CD4-positive, alpha-beta T cell treated with Interferon alpha-2 for 1 hour (primary cell): ENCODE measurements at places on chromosomes 4 and X.

DNA sequence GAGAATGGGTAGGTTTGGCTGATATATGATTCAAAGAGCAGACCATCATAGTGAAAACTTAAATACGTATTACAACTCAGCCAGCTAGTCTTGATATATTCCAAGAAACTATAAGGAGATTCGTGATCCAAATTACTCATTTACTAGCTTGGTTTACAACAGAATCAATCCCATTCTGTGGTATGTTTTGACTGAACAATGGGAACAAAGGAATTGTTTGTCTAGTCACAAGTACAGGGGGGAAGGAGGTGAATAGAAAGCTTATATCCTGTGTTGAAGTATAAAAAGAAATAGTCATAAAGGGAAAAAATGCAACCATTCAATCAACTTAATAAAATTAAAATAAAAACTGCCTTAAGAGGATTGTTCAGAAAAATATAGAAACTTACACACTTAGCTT, 17.0 kb downstream of the C4orf54 start:
- DNase-seq, result no peak

GRCh38 chr4:159175989-159176375, 73.1 kb downstream of the RAPGEF2 start:
- DNase-seq, result no peak

GRCh38 chrX:12579311-12579710, 211.9 kb upstream of the PRPS2 start:
- DNase-seq, result no peak

DNA sequence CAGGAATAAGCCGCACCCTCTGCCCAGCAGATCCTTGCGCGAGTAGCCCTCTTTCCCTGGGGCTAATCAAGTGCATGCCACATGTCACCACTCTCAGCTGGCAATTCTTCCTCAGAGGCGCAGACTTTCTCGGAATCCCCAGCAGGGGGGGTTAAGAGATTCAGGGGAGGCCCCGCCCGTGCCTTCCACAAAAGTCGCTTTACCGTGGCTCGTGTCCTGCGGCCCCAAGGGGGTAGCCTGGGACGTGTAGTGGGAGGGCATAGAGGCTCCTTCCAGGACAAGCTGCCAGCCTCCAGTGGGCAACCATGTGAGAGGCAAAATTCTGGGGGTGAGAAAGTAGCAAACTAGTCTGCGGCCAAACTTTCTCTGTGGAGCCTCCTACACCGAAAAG, 652 bp downstream of the SRPX start:
- no peak for DNase-seq

DNA sequence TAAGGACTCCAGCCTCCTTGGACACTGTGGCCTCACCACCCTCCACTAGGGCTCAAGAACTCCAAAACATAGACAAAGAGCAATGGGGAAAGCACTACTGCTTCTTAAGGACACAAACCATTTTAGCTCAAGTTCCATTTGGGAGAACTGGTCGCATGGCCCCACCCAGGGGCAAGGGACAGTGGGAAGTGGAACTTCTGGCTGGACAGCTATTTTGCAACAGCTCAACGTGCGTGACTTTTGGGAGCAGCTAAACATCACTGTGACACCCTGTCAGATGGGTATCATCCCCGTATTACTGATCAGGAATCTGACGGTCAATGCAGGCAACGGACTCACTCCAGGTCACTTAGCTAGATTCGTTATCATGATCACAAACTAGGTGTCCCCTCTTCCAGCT, 9.0 kb upstream of the GLOD5 start:
- no peak for DNase-seq

GRCh38 chr4:119980456-119980855, 86.2 kb downstream of the MAD2L1 start:
- DNase-seq, result no peak

DNA sequence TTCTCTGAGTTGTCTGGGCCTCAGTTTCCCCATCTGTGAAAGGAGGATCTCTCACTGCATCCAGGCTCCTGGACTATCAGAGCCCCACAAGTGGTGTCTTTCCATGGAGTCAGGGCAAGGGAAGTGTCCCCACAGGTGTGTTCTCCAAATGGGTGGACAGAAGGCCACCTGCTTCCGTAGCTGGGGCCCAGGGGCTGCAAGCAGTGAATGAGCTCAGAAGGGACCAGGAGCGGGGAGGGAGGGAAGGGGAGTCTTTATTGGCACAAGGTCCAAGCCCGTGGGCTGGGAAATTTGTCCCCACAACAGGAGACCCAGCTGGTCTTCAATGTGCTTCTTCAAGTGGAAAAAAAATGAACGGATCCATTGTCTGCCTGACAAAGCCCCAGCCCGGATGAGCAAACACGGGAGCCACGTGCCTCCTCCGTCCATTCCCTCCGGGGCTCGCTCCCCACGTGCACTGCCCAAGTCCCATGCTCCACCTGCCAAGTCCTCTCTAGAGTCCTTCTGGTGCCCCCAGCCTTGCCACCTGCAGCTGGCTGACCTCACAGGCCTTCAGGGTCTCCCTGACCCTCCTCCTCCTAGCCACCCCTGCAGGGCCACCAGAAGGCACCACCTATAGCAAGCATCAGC, 72.0 kb downstream of the JAKMIP1 start:
- DNase-seq, result no peak

- DNase-seq, result no peak
These were observed 118.5 kb downstream of the PLS3 start for GRCh38 chrX:115679460-115679859.

GRCh38 chr4:25487155-25487554, 110.1 kb downstream of the ANAPC4 start:
- DNase-seq, result no peak

DNA sequence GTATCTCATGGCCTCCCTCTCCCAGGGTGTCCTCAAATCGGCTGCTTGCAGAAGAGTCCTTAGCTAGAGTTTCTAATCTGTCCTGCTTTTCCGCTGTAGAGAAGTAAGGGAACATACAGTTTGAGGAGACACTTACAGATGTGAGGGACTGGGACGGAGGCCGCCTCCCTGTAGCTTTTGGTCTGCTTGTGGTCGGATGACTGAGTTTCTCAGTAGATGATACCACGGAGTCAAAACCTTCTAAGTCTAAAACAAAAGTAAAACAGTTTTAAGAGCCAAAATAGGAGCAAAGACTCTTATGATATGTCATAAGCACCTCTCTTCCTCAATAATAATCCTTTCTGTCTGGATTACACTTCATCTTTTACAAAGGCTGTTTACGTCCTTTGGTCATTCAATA, 34.5 kb upstream of the MAP3K15 start:
- no peak for DNase-seq

- no peak for DNase-seq
These were observed 585.0 kb downstream of the STPG2 start for GRCh38 chr4:97558204-97558778.

- no peak for DNase-seq
These were observed 48.4 kb upstream of the IL9R start for GRCh38 chrX:155949098-155949497.

DNA sequence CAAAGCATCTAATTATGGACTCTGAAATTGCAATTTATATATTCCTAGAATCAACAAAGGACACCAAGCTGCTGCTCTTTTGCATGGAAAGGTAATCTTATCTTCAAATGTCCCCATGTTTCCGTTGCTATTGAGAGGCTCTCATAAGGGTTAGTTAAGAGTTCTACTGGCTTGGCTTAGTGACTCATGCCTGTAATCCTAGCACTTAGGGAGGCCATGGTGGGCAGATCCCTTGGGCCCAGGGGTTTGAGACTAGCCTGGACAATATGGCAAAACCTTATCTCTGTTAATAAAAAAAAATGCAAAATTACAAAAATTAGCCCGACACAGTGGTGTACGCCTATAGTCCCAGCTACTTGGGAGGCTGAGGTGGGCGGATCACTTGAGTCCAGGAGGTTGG, 93.4 kb upstream of the RAPGEF2 start:
- DNase-seq, result no peak

DNA sequence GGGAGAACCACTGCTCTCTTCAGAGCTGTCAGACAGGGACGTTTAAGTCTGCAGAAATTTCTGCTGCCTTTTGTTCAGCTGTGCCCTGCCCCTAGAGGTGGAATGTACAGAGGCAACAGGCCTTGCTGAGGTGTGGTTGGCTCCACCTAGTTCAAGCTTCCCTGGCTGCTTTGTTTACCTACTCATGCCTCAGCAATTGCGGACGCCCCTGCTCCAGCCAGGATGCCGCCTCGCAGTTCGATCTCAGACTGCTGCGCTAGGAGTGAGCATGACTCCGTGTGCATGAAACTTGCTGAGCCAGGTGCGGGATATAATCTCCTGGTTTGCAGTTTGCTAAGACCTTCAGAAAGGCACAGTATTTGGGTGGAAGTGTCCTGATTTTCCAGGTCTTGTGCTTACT, 70.9 kb downstream of the MAGEB5 start:
- no peak for DNase-seq

- no peak for DNase-seq
These were observed 31.3 kb downstream of the SLIT2 start for GRCh38 chr4:20283039-20283438.

GRCh38 chr4:180152831-180153230, 2090.4 kb upstream of the TENM3 start:
- DNase-seq, result no peak

- no peak for DNase-seq
These were observed 1.6 kb upstream of the HADH start for GRCh38 chr4:107987916-107988762.

DNA sequence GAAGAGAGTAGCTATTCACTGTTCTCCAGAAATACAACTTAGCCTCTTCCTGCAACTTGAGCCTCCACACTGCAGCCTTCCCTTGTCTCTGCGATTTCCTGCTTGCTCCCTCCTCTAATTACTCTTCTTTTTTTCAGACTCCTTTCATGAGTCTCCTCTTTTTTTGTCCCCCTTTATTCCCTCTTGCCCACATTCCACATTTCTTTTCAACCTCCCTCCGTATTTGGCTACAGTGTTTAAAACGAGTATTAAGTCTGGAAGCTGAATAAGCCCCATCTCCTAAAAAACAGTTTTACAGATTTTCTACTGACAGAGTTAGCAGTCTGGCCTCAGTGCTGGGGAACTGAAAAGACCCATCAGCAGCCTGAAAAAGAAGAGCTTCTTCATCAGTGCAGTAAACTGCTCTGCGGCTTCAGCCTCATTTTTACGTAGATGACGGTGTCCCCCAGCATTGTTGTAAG, 141.5 kb downstream of the TENM3 start:
- DNase-seq, result no peak

GRCh38 chr4:185742766-185743165, 69.2 kb downstream of the SORBS2 start:
- DNase-seq, result no peak

GRCh38 chr4:2937146-2937857, 25.9 kb downstream of the NOP14 start:
- DNase-seq, result no peak

DNA sequence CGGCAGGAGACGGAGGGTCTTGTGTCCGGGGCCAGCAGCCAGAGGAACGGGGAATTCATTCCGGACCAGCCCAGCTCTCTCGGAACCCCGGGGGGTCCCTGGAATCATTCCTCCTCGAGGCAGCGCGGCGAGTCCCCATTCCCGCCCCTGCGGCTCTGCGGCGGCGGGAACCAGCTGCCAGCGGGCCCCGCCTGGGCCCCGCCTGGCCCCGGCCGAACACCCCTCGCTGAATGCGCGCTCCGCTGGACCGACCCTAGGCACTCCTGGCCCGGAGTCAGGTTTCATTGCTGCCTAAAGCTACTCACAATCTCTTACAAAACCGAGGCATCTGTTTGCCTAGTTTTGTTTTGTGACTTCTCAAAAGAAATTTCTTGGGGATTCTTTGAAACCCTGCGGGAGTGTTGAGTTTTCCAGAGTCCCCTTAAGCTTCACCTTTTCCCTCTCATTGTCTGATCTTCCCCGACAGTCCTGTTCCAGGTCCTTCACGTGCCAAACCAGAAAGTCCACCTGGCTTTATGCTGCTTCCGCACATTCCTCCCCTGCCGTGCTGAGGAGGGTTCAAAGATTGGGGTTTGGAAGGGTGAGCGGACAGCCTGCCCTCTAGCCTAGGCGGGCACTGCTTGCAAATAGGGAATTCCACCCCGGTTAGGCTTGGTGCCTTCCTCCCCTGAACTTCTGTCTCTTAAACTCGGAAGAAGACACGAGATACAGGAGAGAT, 789 bp downstream of the ARHGAP10 start:
- peak; percentile 18 for DNase-seq

DNA sequence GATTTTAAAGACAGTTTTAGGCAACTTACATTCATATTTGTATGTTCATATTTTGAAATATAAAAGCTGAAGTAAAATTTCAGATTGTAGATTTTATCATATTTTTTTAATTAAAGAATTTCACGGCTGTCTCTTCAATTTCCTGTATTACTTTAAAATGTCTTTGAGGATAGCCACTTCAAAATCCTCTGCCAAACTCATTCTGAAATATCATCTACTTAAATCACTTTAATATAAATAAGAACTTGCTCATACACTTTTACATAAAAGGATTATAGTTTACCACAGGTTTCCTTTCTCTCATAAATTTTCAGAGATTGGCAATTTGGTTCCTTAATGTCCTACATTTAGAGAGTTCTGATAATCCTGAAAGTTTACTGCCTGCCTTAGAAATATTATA, 478.2 kb downstream of the ADGRL3 start:
- DNase-seq, result no peak

- DNase-seq, result no peak
These were observed at the start of gene AR for GRCh38 chrX:67543818-67544217. AR (plus strand) TSS chrX:67544021; CDS start chrX:67545147, 1,126 bp downstream.

DNA sequence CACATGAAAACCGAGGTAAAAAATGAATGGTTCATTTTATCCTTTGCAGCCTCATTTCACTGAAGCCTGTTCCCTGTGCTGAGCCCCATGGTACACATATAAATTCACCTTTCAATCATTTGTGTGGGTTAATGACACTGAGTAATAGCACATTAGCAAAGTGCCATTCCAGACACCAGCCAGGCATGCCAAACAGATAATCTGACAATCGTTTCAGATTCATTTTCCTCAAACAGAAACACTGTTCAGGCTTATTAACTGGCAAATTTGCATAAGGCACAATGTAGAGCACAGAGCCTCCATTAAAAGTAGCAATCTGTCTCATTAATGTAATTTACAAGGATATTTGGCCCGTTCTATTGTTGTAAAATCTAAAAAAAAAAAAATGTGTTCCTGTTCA, 76.2 kb downstream of the UNC5C start:
- DNase-seq, result no peak

GRCh38 chr4:168557658-168558057, 60.8 kb downstream of the PALLD start:
- no peak for DNase-seq

- DNase-seq, result no peak
These were observed 28.4 kb downstream of the APBB2 start for GRCh38 chr4:41185614-41186592.

GRCh38 chrX:16458208-16458607, 191.8 kb upstream of the S100G start:
- no peak for DNase-seq

DNA sequence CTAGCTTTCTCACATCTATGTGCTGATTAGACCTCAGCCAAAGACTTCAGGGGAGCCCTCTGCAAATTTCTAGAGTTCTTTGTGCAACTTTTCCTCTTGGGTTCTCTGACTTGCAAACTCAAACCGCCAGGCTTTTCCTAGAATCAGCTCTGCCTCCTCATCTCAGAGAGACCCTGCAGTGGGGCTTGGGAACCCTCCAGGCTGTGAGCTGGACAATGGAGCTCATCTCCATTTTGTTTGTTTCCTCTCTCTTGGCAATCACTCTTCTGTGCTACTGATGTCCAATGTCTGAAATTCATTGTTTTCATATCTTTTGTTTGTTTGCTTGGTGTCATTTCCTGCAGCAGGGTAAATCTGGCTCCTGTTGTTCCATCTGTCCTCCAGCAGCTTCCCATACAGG, 33.0 kb downstream of the GYPB start:
- no peak for DNase-seq
